Subcutaneous preadipocyte (primary cell): ENCODE measurements at places on chromosomes 13 and 19. TPM values are rescaled to one million over a fixed set of nuclear protein-coding genes. Genes with fewer than 3 reads are reported as not detected.

The RASIP1 gene
- 2.9 and 3.5 TPM in 2 replicates for total RNA-seq

The MEX3D gene
- 23.5 and 43.4 TPM in 2 replicates for total RNA-seq

The IGFL2 gene
- not detected in 2 replicates for total RNA-seq

The ADM5 gene
- total RNA-seq = 0.73 and 1.2 TPM in 2 replicates

The PEG3 gene
- 0.39 and 1.8 TPM in 2 replicates for total RNA-seq

The ATP8B3 gene
- 1.8 and 2.0 TPM in 2 replicates for total RNA-seq

The PSG2 gene
- not detected in 2 replicates for total RNA-seq

The ZNF358 gene
- 14.1 and 18.0 TPM in 2 replicates for total RNA-seq

The ZNF613 gene
- 2.9 and 3.7 TPM in 2 replicates for total RNA-seq

The SIGLEC8 gene
- total RNA-seq = not detected in 2 replicates

The SHISA7 gene
- total RNA-seq = not detected in 2 replicates

The IZUMO2 gene
- total RNA-seq = not detected in 2 replicates

The PRR19 gene
- under 0.01 and 0.20 TPM in 2 replicates for total RNA-seq

The ARMC6 gene
- total RNA-seq = 50.4 and 54.7 TPM in 2 replicates

The ASF1B gene
- 14.3 and 17.6 TPM in 2 replicates for total RNA-seq

The SRRM5 gene
- 0.37 TPM in 1 of 2 replicates, not detected in the other for total RNA-seq

The SEMA6B gene
- 0.37 TPM in 1 of 2 replicates, not detected in the other for total RNA-seq

The PRODH2 gene
- not detected in 2 replicates for total RNA-seq

The PLIN5 gene
- under 0.01 TPM in 1 of 2 replicates, not detected in the other for total RNA-seq

The MTUS2 gene
- under 0.01 TPM in 2 replicates for total RNA-seq

The NLRP11 gene
- total RNA-seq = not detected in 2 replicates

The FCAR gene
- not detected in 2 replicates for total RNA-seq

The AZU1 gene
- total RNA-seq = not detected in 2 replicates

The TDRD12 gene
- 0.20 and 0.73 TPM in 2 replicates for total RNA-seq

The CEACAM7 gene
- total RNA-seq = not detected in 2 replicates

The URAD gene
- not detected in 2 replicates for total RNA-seq

The TSKS gene
- total RNA-seq = 0.59 and 1.5 TPM in 2 replicates

The C5AR1 gene
- total RNA-seq = 0.37 TPM in 1 of 2 replicates, not detected in the other

The ZNF600 gene
- 3.7 and 5.9 TPM in 2 replicates for total RNA-seq

The LILRB4 gene
- total RNA-seq = not detected in 2 replicates

The ADPRHL1 gene
- 2.2 and 3.9 TPM in 2 replicates for total RNA-seq

The RNF225 gene
- 0.37 and 0.59 TPM in 2 replicates for total RNA-seq

The GPR12 gene
- not detected in 2 replicates for total RNA-seq

The DCT gene
- 0.37 TPM in 1 of 2 replicates, not detected in the other for total RNA-seq

The PSMD8 gene
- 364 and 400 TPM in 2 replicates for total RNA-seq

The NLRP5 gene
- total RNA-seq = not detected in 2 replicates

The ZNF563 gene
- total RNA-seq = 2.0 and 2.2 TPM in 2 replicates

The CCDC122 gene
- 5.3 and 6.6 TPM in 2 replicates for total RNA-seq

The ZNF560 gene
- total RNA-seq = 0.20 TPM in 1 of 2 replicates, not detected in the other

The PLEKHA4 gene
- total RNA-seq = 16.4 and 21.3 TPM in 2 replicates

The RYR1 gene
- total RNA-seq = not detected in 2 replicates

The IGFL4 gene
- total RNA-seq = not detected in 2 replicates

The COX6B2 gene
- total RNA-seq = not detected in 2 replicates

The STK24 gene
- 43.7 and 71.9 TPM in 2 replicates for total RNA-seq

The IGFL3 gene
- not detected in 2 replicates for total RNA-seq
